ENCODE measurements at places on chromosomes 7 and 10. TPM values are rescaled to one million over a fixed set of nuclear protein-coding genes. Genes with fewer than 3 reads are reported as not detected.

Gene CLEC5A
- total RNA-seq = 0.49 TPM

Gene SLC13A4
- not detected for total RNA-seq

Gene IL6
- total RNA-seq = 12.0 TPM

Gene VAX1
- not detected for total RNA-seq

Data from vagina (tissue), 2 donors.